ENCODE measurements at places on chromosomes 13 and 19.

DNA sequence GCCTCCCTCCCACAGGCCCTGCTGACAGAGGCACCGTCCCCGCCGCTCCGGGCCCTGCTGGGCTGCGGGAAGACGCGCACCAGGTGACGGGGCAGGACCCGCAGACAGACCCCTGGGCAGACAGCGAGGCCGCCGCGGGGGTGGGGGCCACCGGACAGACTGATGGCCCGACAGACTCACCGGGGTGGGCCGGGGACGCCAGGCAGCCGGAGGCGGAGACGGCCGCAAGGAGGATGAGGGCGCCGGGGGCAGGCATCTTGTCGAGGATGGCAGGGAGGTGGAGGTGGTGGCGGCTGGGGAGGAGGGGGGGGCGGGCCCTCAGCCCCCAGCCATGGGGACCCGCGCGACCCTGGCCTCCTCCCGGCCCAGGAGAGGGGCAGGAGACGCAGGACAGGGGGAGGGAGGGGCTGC, 309 bp downstream of the LMTK3 start:
- peak; percentile 5 for DNase-seq

DNA sequence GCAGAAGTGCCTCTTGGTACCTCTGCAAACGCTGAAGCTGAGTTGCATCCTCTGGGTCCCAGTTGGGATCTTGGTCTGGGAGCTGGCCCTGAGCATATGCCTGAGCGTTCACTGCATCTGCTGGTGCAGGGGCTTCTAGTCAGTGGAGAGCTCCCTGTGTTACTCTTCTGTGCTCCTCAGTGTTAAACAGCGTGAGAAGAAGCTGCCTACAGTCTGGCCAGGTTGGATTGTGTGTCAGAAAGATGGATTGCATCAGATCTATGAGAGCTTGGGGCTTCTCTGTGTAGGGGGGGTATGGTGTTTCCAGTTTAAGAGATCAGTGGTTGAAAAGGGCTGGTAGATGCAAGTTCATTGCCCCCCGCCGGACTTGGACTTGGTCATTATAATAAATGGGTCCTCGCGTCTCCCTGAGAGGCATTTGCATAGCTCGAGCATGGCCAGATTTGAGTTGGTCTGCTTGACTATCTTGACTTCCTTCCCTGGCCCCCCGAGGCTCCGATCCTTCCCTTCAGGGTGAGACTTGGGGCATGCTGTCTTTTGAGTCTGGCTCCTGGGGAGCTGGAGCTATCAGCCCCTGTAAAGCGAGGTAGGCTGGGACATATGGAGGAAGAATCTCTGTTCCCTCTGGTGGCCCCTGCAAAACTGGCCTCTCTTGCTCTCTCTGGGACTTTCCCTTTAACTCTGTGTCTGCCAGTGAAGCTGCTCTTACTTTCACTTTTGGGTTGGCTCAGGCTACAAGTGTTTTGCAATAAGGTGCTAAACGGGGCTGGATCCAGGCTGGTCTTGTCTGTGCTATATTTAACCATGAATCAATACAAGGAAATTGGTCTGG, 52.9 kb downstream of the OR10H4 start:
- DNase-seq = peak; percentile 24

DNA sequence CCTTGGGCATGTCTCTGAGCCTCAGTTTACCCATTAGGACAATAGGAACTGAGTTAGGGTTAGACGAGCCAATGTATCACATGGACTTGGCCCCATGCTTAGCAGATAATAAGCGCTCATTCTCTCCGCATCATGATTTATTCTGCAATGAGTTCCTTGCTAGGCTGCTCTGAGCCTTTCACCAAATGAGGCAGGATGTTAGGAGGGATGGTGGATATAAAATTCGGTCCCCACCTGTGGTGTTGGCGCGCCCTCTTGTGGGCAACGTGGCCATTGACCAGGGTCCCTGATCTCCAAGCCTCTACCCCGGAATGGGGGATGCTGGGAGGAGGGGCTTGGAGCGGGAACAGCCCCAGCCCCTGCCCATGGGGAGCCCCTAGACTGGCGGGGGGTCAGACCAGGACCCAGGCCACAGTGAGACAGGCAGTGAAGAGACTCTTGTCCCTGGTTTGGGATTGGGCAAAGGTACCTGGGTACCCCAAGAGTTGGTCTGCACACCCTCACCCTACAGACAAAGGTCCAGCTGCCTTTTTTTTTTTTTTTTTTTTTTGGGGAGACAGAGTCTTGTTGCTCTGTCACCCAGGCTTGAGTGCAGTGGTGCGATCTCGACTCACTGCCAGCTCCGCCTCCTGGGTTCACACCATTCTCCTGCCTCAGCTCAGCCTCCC, 43.9 kb downstream of the CERS4 start:
- peak; percentile 69 for DNase-seq

DNA sequence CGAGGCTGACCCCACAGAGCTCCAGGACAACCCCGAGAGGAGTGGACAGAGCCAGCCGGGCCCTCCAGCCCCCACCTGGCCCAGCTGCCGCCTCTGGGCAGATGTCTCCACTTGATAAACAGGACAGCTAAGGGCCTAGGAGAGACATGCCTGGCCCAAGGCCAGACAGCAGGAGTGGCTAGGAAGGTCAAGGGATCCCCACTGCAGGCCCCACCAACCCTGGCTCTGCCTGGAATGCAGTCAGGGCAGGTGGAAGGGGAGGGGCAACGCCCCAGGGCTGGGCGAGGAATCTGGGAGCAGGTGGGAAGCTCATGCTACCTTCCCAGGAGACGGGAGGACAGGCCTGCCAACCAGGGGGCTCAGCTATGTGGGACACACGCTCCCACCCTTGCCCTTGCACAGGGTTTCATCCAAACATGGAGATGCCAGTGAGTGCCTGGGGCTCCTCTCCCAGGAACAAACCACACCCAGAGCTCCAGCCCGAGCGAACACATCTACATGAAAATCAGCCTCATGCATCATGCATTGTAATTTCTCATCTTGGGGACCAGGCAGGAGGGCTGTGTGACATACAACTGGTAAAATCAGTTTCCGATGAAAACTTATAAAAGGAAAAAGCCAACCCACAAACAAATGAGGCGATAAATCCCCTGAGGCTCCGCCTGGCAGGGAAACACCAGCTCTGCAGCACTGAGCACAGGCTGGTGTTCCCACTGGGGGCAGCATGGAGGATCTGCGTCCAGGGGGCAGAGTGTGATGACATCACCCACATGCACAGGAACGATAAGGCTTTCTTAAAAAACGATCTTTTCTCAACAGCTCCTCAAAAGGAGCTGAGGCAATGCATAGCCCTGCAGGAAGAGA, 25.0 kb downstream of the SH3GL1 start:
- no peak for DNase-seq

GRCh38 chr13:49836516-49836915, 44.0 kb upstream of the KPNA3 start:
- no peak for DNase-seq

DNA sequence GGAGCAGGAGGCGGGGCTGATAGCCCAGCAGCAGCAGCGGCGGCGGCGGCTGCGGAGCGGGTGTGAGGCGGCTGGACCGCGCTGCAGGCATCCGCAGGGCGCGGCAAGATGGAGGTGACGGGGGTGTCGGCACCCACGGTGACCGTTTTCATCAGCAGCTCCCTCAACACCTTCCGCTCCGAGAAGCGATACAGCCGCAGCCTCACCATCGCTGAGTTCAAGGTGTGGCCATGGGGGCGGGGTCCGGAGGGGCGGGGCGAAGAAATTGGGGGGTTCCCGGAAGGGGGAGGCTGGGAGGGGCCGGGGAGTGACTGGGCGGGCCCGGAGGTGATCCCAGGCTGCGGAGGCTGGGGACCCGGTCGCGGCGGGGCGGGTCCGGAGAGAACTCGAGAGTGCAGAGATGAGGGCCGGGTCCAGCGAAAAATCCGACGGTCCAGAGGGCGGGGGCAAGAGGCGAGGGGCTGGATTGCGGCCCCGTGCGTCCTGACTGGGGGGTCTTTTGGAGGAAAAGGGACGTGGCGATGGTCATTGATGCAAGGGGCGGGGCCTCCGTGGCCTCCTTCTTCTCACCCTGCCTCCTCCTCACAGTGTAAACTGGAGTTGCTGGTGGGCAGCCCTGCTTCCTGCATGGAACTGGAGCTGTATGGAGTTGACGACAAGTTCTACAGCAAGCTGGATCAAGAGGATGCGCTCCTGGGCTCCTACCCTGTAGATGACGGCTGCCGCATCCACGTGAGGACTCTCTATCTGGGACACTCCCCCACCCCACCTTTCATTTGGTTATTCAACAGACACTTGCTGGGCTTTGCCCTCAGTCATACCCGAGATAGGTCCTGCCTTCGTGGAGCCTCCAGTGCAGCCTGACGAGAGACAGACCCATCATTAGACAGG, at the start of gene TBCB:
TBCB (plus strand) TSS at position 16 of the 891 bp plus-strand sequence; CDS start at position 109, 93 bp downstream.
- DNase-seq = peak; percentile 95

GRCh38 chr13:23628250-23628649, 58.0 kb downstream of the TNFRSF19 start:
- no peak for DNase-seq
